LoVo (cell line): ENCODE measurements at places on chromosomes 5 and 9.

DNA sequence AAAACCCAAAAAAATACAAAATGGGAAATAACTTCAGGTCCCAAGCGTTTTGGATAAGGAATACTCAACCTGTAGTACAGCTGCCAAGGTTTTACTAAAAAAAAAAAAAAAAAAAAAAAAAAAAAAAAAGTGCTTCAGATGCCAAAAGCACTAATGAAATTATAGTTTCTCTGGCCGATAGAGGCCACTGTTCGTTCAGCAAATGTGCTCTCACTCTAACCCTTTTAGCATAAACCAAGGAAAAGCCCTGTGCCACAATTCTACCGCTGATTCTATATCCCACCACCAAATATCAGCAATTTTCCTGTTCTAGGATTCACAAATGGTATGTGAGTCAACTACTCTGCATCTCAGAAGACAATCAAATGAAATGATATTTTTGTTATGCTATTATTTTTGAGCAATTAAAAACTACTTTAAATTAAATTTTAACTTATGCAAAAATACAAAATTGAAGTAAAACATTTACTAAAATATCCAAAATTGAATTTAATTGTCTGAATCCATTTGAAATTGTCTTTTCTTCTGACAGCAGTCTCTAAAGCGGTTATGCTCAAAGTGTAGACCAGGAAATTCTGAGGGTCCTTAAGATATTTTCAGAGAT is 79.8 kb downstream of the RICTOR start:
- DNase-seq = peak; percentile 56

- no peak for DNase-seq
Measured at GRCh38 chr5:88089719-88090390, 178.8 kb downstream of the TMEM161B start.

DNA sequence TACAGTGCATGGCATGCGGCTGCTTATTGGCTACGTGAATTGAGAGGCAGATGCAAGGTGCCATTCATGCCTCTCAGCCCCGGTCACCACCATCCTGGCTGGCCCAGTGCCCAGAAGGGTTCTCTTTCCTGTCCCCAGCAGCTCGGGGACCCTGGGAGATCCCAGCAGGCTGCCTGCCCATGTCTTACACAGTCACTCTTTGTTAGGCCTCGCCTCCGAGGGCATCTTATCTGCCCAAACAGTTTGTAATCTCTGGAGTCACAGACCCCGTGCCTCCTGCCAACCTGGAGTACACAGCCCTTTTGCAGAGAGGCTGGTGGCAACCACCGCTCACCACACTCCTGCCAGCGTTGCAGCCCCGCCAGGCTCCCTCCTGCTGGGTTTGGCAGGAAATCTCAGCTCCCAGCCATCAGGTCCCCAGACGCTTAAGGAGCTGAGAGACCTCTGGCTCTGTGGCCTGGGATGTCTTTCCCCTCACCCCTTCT is 7.0 kb upstream of the AK1 start:
- DNase-seq = no peak

GRCh38 chr5:123700624-123701287 is 188.8 kb downstream of the CSNK1G3 start:
- peak; percentile 67 for DNase-seq
